Myocyte (in vitro differentiated cells): ENCODE measurements at places on chromosomes 1 and 21. TPM values are rescaled to one million over a fixed set of nuclear protein-coding genes. Genes with fewer than 3 reads are reported as not detected.

Gene EFNA4
- total RNA-seq = 4.9 and 8.3 TPM in 2 replicates

Gene CD53
- total RNA-seq = not detected in 2 replicates

Gene SPRR2F
- total RNA-seq = not detected in 2 replicates

Gene KRTAP11-1
- total RNA-seq = not detected in 2 replicates

Gene AMY1C
- not detected in 2 replicates for total RNA-seq

Gene IGSF21
- not detected in 2 replicates for total RNA-seq

Gene SLC45A1
- total RNA-seq = 0.70 and 0.94 TPM in 2 replicates

Gene FMO5
- total RNA-seq = 0.99 and 2.6 TPM in 2 replicates

Gene ITSN1
- total RNA-seq = 32.2 and 36.8 TPM in 2 replicates

Gene KPRP
- not detected in 2 replicates for total RNA-seq

Gene ESPN
- total RNA-seq = 0.03 and 0.31 TPM in 2 replicates

Gene G0S2
- total RNA-seq = 0.37 and 0.57 TPM in 2 replicates

Gene OR2T27
- total RNA-seq = not detected in 2 replicates

Gene CFAP141
- total RNA-seq = not detected in 2 replicates

Gene ASPM
- 0.64 and 0.73 TPM in 2 replicates for total RNA-seq

Gene SPSB1
- 16.8 and 36.1 TPM in 2 replicates for total RNA-seq

Gene FUBP1
- 107 and 134 TPM in 2 replicates for total RNA-seq

Gene NBPF4
- not detected in 2 replicates for total RNA-seq

Gene LAMC2
- total RNA-seq = 1.7 and 2.3 TPM in 2 replicates

Gene SYNC
- total RNA-seq = 131 and 152 TPM in 2 replicates

Gene ANKRD65
- total RNA-seq = not detected in 2 replicates

Gene OR2L3
- not detected in 2 replicates for total RNA-seq

Gene DVL1
- 121 and 137 TPM in 2 replicates for total RNA-seq

Gene PRAMEF7
- not detected in 2 replicates for total RNA-seq

Gene CDA
- 0.16 TPM in 1 of 2 replicates, not detected in the other for total RNA-seq

Gene NUP210L
- 0.13 TPM in 1 of 2 replicates, not detected in the other for total RNA-seq

Gene PPIAL4G
- 0.03 TPM in 1 of 2 replicates, not detected in the other for total RNA-seq

Gene VWA5B1
- total RNA-seq = not detected in 2 replicates

Gene ROR1
- 2.5 and 3.0 TPM in 2 replicates for total RNA-seq
